Stimulated activated naive B cell treated with anti-CD40 and anti-IgM and Interleukin-4, amounts not matched to agents 10 μg/mL and 1 μg/mL and 100 μg/mL, for 72 hours (primary cell): ENCODE measurements at places on chromosomes 5 and 9.
A peak's percentile ranks its signal among the peaks of the same experiment; 100 is the strongest.

DNA sequence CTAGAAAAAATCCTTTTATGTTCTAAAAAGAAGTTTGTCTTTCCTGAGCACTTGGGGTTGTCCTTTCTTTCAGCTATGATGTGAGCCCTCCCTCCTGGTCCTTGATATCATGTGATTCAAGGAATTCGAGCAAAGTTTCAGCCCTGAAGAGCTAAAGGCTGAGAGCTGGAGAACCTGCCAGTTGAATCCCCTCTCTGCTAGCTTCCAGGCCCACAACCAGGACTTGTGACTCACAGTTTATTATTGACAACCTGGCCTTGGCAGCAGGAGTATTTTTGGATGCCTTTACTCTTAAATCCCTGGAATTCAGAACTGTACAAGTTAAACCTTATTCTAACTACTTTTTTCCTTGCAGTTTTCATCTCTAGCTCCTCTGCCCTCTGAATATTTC lies 182.8 kb downstream of the SPOCK1 start:
- no peaks in the 10 kb centered on the region for H3K36me3 ChIP-seq
- no peak for DNase-seq
- no peaks in the 10 kb centered on the region for H3K4me1 ChIP-seq
- H3K4me3 ChIP-seq: no peak overlapping the region
- H3K27me3 ChIP-seq: peaks cover 11% of the 10 kb centered on the region

GRCh38 chr5:149799119-149799623 lies 69.1 kb downstream of the PPARGC1B start:
- H3K27me3 ChIP-seq: no peaks in the 10 kb centered on the region
- H3K4me3 ChIP-seq: no peak overlapping the region
- H3K27ac ChIP-seq: no peak overlapping the region

DNA sequence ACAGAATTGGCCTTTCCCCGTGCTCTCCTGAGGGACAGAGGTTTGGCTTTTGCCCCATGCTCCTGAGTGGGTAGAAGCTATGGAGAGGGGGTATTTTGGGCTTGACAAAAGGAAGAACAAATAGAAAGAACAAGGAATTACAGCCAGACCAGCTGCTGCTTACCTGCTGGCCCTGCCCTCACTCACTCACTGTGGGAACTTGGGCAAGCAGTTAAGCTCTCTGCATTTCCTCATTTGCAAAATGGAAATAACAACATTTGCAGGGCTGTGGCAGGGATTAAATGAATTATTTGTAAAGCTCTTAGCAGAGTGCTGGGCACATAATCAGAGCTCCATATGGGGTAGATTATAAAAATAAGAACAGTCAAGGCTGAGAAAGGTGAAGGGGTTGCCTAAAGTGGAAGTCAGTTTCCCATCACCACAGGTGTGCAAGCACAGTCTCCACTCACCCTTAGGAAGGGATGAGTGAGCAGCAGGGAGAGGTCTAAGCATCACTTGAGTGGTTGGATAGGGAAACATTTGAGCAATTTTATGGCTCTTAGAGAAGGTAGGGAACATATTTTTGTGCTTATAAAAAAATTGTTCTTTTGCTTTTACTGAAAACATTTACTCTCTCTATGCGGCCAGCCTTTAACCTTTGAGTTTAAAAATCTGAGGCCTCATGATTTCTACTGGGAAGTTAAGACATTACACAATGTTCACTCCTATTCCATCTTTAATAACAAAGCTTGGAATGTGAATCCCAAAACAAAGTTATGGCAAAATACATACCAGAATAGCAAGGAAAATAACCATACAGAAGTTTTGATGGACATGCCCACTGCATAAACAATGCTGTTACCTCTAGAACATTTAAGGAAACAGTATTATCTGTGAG lies 42.8 kb upstream of the LHFPL2 start:
- no peak overlapping the region for H3K4me3 ChIP-seq
- no peak overlapping the region for H3K27ac ChIP-seq
- H3K4me1 ChIP-seq: peaks cover 3% of the 10 kb centered on the region
- no peaks in the 10 kb centered on the region for H3K27me3 ChIP-seq
- no peak for DNase-seq

DNA sequence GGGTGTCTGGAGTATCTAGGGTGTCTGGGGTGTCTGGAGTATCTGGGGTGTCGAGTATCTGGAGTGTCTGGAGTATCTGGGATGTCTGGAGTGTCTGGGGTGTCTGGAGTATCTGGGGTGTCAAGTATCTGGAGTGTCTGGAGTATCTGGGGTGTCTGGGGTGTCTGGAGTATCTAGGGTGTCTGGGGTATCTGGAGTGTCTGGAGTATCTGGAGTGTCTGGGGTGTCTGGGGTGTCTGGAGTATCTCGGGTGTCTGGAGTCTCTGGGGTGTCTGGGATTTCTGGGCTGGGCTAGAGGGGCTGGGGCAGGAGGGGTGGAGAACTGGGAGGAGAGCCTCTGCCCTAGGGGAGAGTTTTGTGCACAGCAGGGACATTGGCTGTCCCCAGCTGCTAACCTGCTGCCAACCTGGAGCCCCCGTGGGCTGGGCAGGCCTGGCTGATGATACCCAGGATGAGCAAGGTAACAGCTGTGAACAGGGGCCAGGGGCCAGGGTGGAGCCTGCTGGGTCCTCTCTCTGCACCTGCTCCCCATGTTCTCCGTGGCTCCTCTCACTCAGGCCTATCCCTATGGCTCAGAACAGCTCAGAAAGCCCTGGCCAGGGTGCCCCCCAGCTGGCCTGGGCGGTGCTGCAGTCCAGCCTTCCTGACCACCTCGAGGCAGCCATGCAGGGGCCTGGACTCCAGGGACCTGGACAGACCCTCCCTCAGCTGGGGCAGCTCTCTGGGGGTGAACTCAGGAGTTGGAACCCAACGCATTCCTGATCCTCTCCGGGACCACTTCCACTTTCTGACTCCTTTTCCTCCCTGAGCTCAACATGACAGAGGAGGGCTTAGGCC lies 29.9 kb downstream of the LHX3 start:
- H3K4me1 ChIP-seq: peaks cover 13% of the 10 kb centered on the region
- H3K27me3 ChIP-seq: peaks cover 30% of the 10 kb centered on the region
- DNase-seq: no peak
- H3K4me3 ChIP-seq: no peak overlapping the region

- peaks cover 14% of the 10 kb centered on the region for H3K36me3 ChIP-seq
- H3K4me3 ChIP-seq: no peak overlapping the region
- H3K27ac ChIP-seq: peak overlapping the region; percentile 37
- H3K4me1 ChIP-seq: peaks cover 47% of the 10 kb centered on the region
Observed at GRCh38 chr5:143340891-143341685, 62.4 kb downstream of the NR3C1 start.

DNA sequence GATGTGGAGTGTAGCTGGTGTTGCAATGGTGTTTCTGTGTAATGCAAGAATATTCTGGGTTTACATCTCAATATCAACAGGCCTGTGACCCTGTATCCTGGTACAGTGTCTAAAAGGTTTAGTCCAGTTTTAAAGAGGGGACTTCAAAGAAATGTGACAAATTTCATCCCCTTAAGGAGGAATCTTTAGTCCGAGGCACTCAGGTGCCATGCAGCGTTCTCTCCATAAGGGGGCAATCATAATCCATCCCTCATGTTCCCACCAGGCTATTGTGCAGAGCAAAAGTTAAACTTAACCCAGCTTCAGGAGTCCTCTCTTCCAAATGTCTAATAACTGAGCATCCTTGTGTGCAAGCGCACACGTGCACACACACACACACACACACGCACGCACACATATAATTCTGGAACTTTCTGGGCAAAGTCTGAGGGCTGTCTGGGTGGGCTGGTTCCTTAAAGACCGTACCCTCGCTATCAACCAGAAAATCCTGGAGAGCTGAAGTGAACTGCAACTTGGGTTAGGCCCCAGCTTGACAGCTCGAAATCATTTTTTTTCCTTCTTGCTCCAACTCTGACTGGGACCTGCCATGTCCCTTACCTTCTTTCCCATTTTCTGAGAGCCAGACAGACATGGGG lies 46.0 kb downstream of the CRB2 start:
- no peaks in the 10 kb centered on the region for H3K36me3 ChIP-seq
- DNase-seq: no peak

- H3K27ac ChIP-seq: no peak overlapping the region
- H3K4me3 ChIP-seq: no peak overlapping the region
- no peaks in the 10 kb centered on the region for H3K4me1 ChIP-seq
- peaks cover 30% of the 10 kb centered on the region for H3K27me3 ChIP-seq
Observed at GRCh38 chr5:175823731-175824525, 47.5 kb upstream of the CPLX2 start.

DNA sequence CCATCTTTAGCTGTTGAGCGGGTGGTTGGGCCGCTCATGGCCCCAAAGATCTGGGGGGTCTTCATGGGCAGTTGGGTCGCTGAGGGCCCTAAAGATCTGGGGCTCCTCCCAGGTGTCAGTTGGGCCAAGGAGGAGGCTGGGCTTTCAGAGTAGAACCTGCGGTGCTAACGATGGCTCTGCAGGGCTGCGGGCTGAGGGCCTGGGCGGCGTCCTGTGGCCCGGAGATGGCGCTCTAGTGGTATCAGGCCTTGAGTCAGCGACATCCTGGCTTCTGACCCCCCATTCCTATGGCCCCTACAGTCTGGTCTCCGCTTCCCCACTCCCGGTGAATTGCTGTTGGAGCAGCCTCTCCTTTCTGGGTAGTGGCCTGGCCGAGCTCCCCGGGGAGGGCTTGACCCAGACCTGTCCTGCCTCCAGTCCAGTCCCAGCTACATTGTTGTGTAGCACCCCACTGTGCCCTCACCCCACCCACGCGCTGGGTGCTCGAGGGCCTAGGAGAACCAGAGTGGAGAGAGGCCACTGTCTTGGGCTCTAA lies 640 bp downstream of the C5orf58 start:
- no peak overlapping the region for H3K4me3 ChIP-seq
- DNase-seq: no peak
- no peak overlapping the region for H3K27ac ChIP-seq
- no peaks in the 10 kb centered on the region for H3K36me3 ChIP-seq
- H3K27me3 ChIP-seq: no peaks in the 10 kb centered on the region

DNA sequence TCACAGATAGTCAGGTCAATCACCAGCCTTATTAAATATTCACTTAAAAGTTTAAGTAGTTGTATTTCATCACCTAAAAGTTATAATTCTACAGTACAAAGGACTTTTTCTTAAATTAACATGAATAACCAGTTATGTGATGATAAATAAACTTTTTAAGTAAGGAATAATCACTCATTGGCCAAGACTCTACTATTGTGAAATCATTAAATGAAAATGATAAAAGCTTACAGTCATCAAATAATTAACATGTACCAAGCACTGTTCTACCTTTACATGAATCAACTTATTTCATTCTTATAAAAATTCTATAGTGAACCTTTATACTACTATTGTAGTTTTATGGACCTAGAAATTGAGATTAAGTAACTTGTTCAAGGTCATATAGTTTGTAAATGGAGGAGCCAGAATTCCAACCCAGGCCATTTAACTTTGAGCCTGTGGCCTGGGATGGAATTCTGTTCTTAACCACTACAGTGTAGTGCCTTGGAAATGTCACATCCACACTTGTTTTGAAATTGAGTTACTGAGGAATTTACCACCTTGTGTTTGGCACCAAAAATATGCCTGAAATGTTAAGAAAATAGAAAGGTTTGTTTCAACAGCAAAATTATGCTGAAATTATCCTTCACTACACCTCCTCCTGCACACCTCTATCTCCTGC lies 32.8 kb upstream of the MSANTD3 start:
- no peak for DNase-seq
- H3K27ac ChIP-seq: no peak overlapping the region
- peaks cover 4% of the 10 kb centered on the region for H3K4me1 ChIP-seq
- H3K36me3 ChIP-seq: peaks cover 7% of the 10 kb centered on the region
- no peaks in the 10 kb centered on the region for H3K27me3 ChIP-seq

DNA sequence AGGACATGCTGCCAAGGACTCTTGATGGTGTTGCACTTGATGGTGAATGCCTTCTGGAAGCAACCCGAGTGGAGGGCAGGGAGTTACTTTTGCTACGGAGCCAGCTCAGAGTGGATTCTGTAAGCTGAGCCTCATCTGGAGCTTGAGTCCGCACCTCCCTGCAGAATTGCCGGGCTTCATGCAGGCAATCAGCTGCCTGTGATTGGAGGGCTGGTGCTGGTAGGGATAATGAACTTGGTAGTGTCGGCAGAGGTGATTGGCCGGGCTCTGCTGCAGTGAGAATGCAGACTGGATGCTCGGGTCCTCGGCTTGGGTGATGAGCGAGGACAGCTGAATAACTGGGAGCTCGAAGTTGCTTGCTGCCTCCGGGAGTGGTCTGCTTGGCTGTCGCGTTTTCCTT lies 23.1 kb downstream of the SLC25A25 start:
- peaks cover 39% of the 10 kb centered on the region for H3K4me1 ChIP-seq
- H3K4me3 ChIP-seq: no peak overlapping the region

- H3K4me1 ChIP-seq: peaks cover 88% of the 10 kb centered on the region
- no peak overlapping the region for H3K4me3 ChIP-seq
- no peak for DNase-seq
- H3K36me3 ChIP-seq: no peaks in the 10 kb centered on the region
- no peaks in the 10 kb centered on the region for H3K27me3 ChIP-seq
Observed at GRCh38 chr9:113621980-113622379, 158.5 kb downstream of the RGS3 start.

- DNase-seq: peak; percentile 6
- H3K36me3 ChIP-seq: no peaks in the 10 kb centered on the region
- no peak overlapping the region for H3K27ac ChIP-seq
- H3K4me3 ChIP-seq: no peak overlapping the region
- H3K4me1 ChIP-seq: peaks cover 10% of the 10 kb centered on the region
- no peaks in the 10 kb centered on the region for H3K27me3 ChIP-seq
Observed at GRCh38 chr9:8660383-8660782, 860.8 kb upstream of the DMAC1 start.

DNA sequence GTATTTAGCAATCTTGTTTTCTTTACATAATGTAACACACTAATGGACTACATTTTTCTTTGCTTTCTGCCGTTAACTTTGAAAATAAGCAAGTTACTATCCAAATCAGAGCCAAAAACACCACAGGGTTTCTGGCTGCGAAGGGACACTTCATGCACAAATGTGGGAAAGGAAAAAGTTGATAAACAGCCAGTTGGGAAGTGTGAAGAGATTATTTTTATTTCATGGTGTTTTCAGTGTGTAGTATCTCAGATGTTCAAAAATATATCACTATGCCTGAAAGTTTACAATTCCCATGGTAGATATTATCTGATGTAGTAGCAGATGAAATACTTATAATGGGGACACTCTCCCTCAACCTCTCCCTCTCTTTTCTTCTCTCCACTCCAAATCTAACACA lies 135.3 kb downstream of the CETN3 start:
- H3K36me3 ChIP-seq: no peaks in the 10 kb centered on the region
- H3K4me3 ChIP-seq: no peak overlapping the region
- no peaks in the 10 kb centered on the region for H3K4me1 ChIP-seq
- peaks cover 15% of the 10 kb centered on the region for H3K27me3 ChIP-seq
- H3K27ac ChIP-seq: no peak overlapping the region

DNA sequence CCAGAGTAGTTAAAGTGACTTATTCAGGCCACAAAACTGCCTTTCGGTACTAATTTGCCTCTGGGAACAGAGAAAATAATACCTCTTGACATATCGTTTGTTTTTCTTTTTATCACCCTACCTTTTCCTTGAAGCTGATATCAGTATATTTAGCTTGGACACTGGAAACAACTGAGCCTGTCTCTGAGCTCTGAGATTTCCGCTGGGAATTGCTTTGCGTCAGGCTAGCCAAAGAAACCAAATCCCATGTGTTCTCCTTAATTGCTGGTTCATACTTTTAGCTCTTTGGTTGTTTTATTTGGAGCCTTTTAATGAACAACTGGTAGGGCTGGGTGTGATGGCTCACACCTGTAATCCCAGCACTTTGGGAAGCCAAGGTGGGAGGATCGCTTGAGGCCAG lies 30.3 kb upstream of the SNAPC3 start:
- DNase-seq: no peak
- no peaks in the 10 kb centered on the region for H3K27me3 ChIP-seq
- no peaks in the 10 kb centered on the region for H3K36me3 ChIP-seq
- no peaks in the 10 kb centered on the region for H3K4me1 ChIP-seq
- H3K27ac ChIP-seq: no peak overlapping the region
- no peak overlapping the region for H3K4me3 ChIP-seq
